ENCODE measurements at places on chromosomes 7 and 10. TPM values are rescaled to one million over a fixed set of nuclear protein-coding genes. Genes with fewer than 3 reads are reported as not detected.

Gene CCDC7
- 14.1 TPM for total RNA-seq

Gene ZC3HAV1L
- total RNA-seq = 8.7 TPM

Gene IL6
- total RNA-seq = 110 TPM

Gene CYP2C8
- total RNA-seq = not detected

Gene FGF8
- total RNA-seq = not detected

Gene OR13A1
- 0.04 TPM for total RNA-seq

DNA sequence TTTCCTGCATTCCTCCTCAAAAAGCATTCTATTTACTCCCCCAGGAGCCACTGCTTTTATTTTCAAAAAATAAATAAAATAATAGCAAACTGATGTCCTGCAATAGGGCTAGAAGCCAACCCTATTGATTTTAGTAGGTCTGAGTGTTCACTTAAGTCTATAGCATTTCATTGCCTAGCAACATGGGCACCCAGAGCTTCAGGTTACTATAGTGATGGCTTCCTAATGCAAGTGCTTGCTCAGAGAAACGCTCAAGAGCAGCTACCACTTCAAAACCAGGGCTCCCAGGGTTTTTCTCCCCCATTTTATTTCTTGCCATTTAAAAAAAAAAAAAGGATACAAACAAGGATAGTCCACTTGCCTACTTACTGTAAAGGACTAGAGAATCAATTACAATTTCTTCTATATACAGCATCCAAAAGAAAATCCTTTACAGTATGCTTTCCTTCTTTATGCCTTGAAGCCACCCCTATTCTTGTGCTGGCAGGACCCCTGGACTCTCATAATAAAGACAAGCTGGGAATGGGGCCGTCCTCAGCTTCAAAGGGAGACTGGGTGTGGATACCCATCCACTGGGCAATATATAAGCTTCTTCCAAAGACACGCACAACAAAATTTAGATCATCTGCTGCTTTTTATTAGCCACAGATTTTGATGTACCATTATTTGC is 133.3 kb downstream of the VPS41 start:
- H3K36me3 ChIP-seq = no peaks in the 10 kb centered on the region
- peaks cover 26% of the 10 kb centered on the region for H3K4me1 ChIP-seq
- H3K27ac ChIP-seq = no peak overlapping the region
- DNase-seq = no peak
- no peaks in the 10 kb centered on the region for H3K27me3 ChIP-seq

- H3K27me3 ChIP-seq = 0 out of 2 replicates have a peak, but pooled peaks cover 4% of the 10 kb centered on the region
- H3K27ac ChIP-seq = no peak overlapping the region
- DNase-seq = no peak
- peaks cover 11% of the 10 kb centered on the region for H3K4me1 ChIP-seq
These were observed 102.7 kb downstream of the AGMO start for GRCh38 chr7:15459018-15459615.

DNA sequence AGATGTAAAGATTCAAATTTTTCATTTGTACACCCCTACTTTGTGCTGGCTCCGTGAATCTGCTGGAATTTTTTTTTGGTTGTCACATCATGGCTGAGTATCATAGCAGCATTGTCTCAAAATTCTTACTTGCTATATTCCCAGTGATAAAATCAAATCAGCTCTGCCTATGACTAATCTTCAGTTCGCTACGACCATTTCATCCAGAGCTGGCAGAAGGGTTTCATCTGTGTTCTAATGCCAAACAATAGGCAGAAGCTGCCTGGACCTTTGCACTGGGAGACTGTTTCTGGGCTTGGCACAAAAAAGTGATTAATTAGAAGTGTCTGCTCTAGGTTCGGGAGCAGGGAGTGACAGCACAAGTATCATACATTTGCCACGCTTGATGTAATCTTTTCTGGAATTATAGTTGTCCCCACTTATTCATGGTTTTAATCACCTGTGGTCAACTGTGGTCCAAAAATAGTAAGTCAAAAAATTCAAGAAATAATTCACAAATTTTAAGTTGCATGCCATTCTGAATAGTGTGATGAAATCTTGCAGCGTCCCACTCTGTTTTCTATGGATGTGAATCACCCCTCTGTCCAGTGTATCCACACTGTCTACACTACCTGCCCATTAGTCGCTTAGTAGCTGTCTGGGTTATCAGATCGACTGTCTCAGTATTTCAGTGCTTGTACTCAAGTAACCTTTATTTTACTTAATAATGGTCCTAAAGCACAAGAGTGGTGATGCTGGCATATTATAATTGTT is 120.5 kb upstream of the IMMP2L start:
- H3K36me3 ChIP-seq = no peaks in the 10 kb centered on the region
- DNase-seq = no peak
- H3K27ac ChIP-seq = no peak overlapping the region
- H3K4me1 ChIP-seq = peaks cover 25% of the 10 kb centered on the region
- H3K27me3 ChIP-seq = no peaks in the 10 kb centered on the region
- no peak overlapping the region for H3K4me3 ChIP-seq

DNA sequence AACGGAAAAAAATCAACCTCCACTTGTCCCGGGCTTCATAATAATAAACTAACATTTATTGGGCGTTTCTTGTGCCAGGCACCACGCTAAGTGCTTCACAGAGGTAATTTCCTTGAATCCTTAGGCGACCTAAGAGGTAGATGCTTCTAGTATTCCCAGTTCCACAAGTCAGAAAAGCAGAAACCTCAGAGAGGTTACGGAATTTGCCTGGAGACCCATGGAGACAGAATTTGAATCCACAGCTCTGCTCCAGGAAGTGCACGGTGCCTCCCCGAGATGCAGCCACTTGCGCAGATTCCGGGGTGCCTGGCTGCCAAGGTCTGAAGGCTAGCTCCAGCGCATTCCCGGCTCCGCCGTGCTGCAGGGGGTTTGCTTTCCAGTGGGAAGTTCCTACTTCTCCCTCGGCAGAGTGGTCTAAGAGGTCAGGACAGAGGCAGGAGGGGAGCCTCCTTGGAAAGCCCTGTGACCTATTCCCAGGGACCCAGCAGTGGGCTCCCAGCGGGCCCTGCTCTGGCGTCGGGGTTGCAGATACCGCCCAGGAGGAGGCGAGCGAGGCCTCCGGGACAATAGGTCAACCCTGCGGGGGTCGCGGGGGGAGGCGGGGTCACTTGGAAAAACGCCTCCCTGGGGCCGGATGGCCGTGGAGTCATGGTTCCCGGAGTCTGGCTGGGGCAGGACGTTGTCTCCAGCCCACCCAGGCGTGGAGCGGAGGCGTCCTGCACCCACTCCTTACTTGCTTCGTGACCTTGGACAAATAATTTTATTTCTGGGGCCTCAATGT is 10.1 kb upstream of the NKX2-3 start:
- H3K27ac ChIP-seq = no peak overlapping the region
- H3K36me3 ChIP-seq = no peaks in the 10 kb centered on the region
- peaks cover 44% of the 10 kb centered on the region for H3K27me3 ChIP-seq

- H3K27ac ChIP-seq = no peak overlapping the region
- H3K4me3 ChIP-seq = no peak overlapping the region
- H3K36me3 ChIP-seq = no peaks in the 10 kb centered on the region
- H3K27me3 ChIP-seq = peaks cover 21% of the 10 kb centered on the region
These were observed 89.0 kb upstream of the KIAA1217 start for GRCh38 chr10:24119896-24120295.

DNA sequence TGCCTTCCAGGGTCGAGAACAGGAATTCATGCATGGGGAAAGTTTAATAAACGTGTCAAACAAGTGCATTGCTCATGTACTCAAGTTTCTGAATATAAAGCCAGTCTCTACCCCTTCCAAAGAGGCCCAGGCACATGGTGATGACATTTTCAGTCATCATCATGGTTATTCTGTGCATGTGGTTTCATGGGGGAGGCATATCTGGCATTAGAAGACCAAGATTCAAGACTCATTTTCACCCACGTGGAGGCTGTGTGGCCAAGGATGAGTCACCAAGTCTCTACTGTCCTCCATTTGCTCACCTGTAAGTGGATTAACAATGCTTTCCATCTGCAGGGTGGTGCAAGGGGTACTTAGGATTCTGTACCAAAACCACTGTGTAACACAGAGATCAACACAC is 34.0 kb upstream of the CNPY1 start:
- H3K4me1 ChIP-seq = no peaks in the 10 kb centered on the region
- H3K36me3 ChIP-seq = no peaks in the 10 kb centered on the region
- H3K27ac ChIP-seq = no peak overlapping the region
- no peak overlapping the region for H3K4me3 ChIP-seq
- DNase-seq = no peak

- no peaks in the 10 kb centered on the region for H3K27me3 ChIP-seq
- no peak overlapping the region for H3K27ac ChIP-seq
- H3K36me3 ChIP-seq = no peaks in the 10 kb centered on the region
- no peak overlapping the region for H3K4me3 ChIP-seq
These were observed 282.5 kb downstream of the GALNT17 start for GRCh38 chr7:71414490-71414889.

- DNase-seq = peak; percentile 23
- H3K4me3 ChIP-seq = no peak overlapping the region
- H3K27me3 ChIP-seq = no peaks in the 10 kb centered on the region
- H3K27ac ChIP-seq = no peak overlapping the region
- no peaks in the 10 kb centered on the region for H3K36me3 ChIP-seq
These were observed 49.6 kb downstream of the BPGM start for GRCh38 chr7:134696261-134696660.

GRCh38 chr10:36380538-36380937 is 738.4 kb upstream of the FZD8 start:
- H3K4me1 ChIP-seq = peaks cover 1% of the 10 kb centered on the region
- DNase-seq = no peak

- no peak overlapping the region for H3K27ac ChIP-seq
- H3K27me3 ChIP-seq = no peaks in the 10 kb centered on the region
- no peak for DNase-seq
- no peak overlapping the region for H3K4me3 ChIP-seq
- H3K36me3 ChIP-seq = no peaks in the 10 kb centered on the region
These were observed 52.5 kb downstream of the GPR37 start for GRCh38 chr7:124713086-124713485.

DNA sequence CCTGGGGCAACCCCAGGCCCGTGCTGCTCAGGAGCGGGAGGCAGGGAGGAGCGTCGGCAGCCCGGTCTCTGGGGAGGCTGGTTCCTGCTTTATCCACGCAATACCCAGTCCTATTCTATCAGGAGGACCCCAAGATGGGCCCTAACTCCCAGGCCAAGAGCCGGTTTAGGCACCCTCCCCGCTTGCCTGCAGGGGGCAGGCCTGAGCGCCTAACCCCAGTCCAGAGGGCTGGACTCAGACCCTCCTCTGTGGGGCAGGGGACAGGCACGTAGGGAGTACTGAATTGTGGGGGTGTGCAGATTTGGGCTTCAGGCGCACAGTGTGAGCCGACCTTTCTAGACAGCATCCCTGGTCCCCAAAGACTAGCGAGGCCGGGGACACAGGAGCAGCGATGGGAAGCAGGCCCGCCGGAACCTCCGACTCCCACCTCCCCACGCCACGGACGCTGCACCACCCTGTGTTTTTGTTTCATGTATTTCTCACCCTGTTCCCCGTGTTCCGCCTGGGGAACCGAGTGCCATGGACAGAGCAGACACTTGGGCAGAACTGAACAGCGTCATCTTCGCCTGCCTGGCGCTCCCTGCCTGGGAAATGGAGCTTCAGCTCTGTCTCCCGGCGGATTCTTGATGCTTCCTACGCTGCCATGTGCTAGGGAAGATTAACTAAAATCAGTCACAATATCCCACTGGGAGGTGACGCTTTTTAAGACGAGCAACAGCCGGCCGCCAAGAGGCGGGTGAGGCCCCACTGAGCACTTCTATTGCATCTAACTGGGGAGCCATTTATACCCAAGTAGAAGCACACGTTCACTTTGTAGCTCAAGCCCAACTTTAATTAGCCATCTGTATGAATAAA is 5.3 kb downstream of the NUDT1 start:
- H3K27ac ChIP-seq = no peak overlapping the region
- no peak overlapping the region for H3K4me3 ChIP-seq
- H3K27me3 ChIP-seq = no peaks in the 10 kb centered on the region
- DNase-seq = peak; percentile 38
- no peaks in the 10 kb centered on the region for H3K36me3 ChIP-seq

- H3K4me3 ChIP-seq = no peak overlapping the region
- H3K27ac ChIP-seq = no peak overlapping the region
- H3K27me3 ChIP-seq = no peaks in the 10 kb centered on the region
- H3K36me3 ChIP-seq = no peaks in the 10 kb centered on the region
- no peak for DNase-seq
These were observed 48.9 kb upstream of the HABP2 start for GRCh38 chr10:113503930-113504329.
